A673 (cell line): ENCODE measurements at places on chromosomes 3 and 15. TPM values are rescaled to one million over a fixed set of nuclear protein-coding genes. Genes with fewer than 3 reads are reported as not detected.

CTXN2 gene
- total RNA-seq: not detected in 2 replicates

GRCh38 chr15:51714911-51715310, 22.5 kb downstream of the LYSMD2 start:
- DNase-seq: no peak

FETUB gene
- total RNA-seq: not detected in 2 replicates

- no peak for DNase-seq
Observed at GRCh38 chr15:70049701-70050301, 47.9 kb downstream of the TLE3 start.

DNA sequence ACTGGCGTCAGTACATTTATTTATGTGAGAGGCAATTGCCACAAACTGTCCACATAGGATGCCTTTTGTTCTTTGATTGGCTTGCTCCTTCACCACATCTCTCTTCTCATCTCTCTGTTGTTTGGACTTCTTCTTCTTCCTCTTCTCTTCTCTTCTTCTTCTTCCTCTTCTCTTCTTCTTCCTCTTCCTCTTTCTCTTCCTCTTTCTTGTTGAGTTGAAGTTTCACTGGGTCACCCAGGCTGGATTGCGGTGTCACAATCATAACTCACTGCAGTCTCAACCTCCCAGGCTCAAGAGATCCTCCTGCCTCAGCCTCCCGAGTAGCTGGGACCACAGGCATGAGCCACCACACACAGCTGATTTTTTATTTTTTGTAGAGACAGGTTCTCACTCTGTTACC, 67.7 kb upstream of the GSK3B start:
- no peak for DNase-seq

- DNase-seq: no peak
Observed at GRCh38 chr3:17027318-17027717, 142.6 kb downstream of the PLCL2 start.

- DNase-seq: no peak
Observed at GRCh38 chr15:68192804-68193486, 12.2 kb downstream of the CALML4 start.

DNA sequence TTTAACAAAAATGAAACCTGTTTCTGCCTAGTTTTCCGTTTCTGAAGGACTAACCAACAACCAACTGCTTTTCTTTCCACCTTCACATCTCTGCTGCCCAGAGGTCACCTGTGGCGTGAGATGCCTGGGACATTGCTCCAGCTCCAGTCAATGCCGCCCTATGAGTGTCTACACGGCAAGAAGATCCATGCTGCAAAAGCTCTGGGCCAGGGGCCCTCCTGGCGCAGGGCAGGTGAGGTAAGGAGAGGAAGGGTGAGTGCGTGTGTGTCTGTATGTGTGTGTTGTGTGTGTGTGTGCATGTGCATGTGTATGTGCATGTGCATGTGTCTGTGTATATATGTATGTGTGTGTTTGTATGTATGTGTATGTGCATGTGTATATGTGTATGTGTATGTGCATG, 131.4 kb downstream of the NSMCE3 start:
- no peak for DNase-seq

GRCh38 chr15:85403745-85404144, 23.3 kb downstream of the AKAP13 start:
- no peak for DNase-seq
